ENCODE measurements at places on chromosomes 3 and 15.

GRCh38 chr3:37853691-37854413 lies 7.8 kb upstream of the CTDSPL start:
- DNase-seq = no peak

GRCh38 chr3:123755085-123755484 lies 129.0 kb downstream of the MYLK start:
- DNase-seq = no peak

DNA sequence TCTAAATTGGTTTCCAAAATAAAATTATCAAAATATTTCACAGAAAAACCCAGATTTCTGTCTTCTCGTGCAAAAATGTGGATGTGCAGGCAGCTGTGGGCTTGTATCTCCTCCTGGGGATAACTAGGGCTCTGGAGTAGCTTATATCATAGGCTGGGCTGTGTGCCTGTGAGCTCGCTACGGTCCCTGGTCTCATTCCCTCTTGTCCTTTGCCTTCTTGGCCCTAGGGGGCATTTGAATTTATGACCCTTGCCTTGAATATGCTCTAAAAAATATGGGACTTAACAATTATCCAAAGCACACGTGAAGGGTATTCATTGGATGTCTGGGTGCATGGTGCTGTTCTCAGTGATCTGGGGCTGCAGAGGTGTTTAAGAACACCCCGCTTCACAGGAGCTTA lies 132.6 kb downstream of the PDZRN3 start:
- DNase-seq = no peak

DNA sequence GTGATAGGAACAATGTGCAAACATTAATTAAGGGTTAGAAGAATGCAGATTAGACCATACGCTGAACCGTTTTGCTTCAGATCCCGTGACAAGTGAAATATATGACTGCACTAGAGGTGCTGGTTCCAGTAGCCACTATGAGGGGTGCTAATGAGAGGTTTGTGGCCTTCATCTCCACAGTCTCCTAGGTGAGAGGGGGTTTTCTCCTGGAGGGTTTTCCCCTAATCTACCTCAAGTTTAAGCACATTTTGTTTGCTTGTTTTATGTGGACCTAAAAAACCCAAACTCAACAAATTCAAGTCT lies 13.7 kb upstream of the SHF start:
- DNase-seq = no peak

- no peak for DNase-seq
These were observed 81.4 kb downstream of the TM4SF4 start for GRCh38 chr3:149555927-149556326.
